ENCODE measurements at places on chromosomes 7 and 10. TPM values are rescaled to one million over a fixed set of nuclear protein-coding genes. Genes with fewer than 3 reads are reported as not detected.

PCDH15 gene
- total RNA-seq, result 0.11 TPM

DNA sequence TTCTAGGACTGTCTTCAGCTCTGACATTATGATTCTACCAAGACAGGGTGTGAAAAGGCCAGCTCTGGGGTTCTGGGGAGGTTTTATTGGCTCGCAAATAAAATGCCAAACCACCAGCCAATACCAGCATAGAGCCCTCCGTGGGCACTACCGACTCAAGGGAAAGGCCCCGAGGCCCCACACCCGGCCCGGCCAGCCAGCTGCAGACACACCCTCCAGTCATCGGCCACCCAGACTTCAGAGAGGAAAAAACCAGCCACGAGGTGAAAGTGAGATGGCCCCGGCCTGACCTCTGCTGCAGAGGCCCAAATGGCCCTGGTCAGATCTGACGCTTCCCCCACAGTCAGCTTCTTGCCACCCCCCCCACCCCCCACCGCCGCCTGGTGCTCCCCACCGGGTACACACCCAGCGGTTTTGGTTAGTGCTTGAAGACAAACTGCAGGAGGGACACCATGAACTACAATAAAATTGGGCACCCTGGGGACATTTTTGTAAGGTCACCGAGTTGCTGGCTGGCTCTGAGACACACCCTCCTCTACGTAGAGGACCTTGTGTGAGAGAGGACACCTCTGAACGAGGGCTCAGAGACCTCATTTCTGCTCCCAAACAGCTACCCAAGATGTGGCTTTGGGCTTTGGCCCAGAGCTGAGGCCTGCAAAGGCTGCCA is 79.9 kb downstream of the PRKAG2 start:
- peak; percentile 61 for DNase-seq

DNA sequence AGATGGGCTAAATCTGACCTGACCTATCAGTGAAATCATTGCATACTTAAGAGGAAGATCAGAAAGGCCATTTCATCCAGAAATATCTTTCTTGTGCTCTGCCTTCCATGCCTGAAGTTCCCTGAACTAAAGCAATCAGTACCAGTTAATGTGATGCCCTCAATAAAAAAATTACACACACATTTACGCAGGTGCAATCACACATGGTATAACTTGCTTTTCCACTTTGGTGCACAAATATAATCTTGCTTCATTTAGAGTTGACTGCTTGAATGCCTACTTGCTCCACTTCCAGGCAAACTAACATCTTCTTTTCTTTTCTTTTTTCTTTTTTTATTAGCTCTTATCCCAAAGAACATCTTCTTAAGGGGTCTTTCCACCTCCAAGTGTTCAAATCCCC is 58.3 kb upstream of the KIF5B start:
- no peak for DNase-seq

DNA sequence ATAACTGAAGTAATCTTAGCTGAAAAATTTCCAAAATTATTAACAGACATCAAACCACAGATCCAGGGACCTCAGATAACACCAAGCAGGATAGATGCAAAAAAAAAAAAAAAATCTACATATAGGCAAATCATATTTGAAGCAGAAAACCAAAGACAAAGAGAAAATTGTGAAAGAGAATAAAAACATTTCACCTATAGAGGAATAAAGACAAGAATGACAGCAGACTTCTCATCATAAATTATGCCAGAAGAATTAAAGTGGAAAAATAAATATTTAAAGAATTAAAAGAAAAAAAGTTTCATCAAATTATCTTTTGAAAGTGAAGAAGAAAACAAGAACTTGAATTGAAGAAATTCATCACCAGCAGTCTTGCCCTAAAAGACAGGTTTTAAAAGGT is 467.5 kb downstream of the GPAM start:
- DNase-seq, result no peak

DNA sequence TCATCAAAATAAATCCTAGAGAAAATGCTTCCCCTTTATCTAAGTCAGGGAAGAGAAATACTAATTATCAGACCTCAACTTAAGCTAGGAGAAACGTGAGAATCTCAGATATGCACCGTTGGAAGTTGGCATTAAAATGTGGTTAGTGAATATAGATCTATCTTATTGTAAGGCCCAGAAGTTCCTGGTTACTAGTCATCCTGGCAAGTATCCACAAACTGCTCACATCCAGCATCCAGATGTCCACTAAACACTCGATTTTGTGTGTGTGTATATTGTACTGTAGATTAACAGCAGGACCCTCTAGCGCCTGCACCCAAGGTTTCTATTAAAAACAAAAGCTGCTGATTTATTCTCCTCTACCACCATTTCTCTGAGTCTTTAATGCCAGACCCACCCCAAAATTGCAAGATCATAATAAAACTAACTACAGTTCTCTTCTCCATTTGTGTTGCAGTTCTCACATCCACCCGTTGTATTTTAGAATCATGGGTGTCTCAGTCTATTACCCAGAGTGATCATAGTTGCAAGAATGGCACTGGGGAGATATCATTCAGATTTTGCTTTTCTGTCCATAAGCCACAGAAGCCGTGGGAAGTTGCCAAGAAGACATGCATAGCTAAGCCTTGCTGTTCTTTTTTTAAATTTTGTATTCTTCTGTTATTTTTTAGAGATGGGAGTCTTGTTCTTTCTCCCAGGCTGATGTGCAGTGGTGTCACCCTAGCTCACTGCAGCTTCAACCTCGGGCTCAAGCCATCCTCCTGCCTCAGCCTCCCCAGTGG is 165.4 kb downstream of the KIAA1217 start:
- no peak for DNase-seq

DNA sequence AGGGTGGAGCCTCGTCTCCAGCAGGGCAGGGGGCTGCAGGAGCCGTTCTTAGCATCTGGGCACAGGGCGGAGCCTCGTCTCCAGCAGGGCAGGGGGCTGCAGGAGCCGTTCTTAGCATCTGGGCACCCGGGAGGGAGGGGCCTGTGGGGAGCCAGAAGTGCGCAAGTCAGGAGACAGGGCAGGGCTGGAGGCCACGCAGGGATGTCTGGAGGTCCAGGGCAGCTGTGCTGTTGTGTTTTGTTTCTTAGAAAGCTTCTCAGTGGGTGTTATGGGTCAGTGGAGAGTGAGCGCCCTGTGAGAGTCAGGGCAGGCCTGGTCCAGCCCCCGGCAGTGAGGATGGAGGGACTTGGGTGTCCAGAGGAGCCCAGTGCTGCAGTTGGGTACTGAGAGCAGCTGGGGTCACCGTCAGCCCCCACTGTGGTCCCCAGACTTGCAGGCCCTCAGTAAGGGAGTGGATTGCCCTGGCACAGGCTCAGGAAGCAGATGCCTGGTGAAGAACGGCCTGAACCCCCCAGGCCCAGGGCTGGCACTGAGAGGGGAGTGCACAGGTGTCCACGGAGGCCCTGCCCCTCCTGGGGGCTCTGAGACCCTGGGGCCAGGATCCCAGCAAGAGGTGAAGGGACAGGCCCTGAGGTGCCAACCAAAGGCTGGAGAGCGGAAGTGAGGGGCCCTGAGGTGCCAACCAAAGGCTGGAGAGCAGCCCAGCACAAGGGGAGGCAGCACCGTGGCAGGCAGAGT is 29.8 kb downstream of the FAM20C start:
- no peak for DNase-seq

DNA sequence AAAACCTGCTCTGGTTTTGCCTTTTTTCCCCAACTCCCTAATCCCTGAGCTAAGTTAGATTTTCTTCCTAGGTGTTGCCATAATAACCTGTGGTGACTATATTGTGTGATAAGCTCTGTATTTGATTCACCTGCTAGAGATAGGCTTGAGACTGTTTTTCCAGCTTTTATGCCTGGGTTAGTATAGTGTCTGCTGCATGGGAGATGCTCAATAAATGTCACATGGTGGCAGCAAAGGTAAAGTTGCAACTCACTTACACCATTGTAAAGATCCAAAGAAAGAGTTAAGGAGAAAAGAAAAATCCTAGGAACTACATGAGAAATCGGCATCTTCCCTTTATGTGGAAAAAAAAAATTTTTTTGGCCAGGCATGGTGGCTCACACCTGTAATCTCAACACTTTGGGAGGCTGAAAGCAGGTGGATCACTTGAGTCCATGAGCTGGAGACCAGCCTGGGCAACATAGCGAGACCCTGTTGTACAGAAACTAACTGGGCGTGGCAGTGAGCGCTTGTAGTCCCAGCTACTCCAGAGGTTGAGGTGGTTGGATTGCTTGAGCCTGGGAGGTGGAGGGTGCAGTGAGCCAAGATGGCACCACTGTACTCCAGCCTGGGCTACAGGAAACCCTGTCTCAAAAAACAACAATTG is 3.7 kb downstream of the CCNJ start:
- DNase-seq, result peak; percentile 7

DNA sequence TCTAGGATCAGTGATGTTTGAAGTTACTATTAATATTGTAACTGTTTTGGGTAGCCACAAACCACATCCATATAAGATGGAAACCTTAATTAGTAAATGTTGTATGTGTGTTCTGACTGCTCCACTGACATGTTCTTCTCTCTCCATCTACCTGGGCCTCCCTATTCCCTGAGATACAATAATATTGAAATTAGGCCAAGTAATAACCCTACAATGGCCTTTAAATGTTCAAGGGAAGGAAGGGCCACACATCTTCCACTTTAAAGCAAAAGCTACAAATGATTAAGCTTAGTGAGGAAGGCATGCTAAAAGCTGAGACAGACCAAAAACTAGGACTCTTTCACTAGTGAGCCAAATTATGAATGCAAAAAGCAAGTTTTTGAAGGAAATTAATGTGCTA is 176.4 kb upstream of the ANK3 start:
- no peak for DNase-seq

PON3 gene
- not detected for total RNA-seq

DNA sequence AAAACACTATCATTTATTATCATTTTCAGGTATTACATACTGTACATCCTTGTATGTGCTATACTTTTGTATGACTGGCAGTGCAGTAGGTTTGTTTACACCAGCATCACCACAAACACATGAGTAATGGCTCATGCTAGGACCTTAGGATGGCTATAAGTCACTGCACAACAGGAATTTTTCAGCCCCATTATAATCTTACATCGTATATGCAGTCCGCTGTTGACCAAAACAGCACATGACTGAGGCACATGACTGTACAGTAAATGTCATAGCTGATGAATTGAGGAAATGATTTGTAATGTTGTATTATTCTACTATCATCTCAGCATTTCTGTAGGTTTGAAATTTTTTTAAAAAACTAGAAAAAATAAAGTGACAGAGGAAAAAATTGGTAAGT is 38.6 kb downstream of the BPGM start:
- no peak for DNase-seq

DNA sequence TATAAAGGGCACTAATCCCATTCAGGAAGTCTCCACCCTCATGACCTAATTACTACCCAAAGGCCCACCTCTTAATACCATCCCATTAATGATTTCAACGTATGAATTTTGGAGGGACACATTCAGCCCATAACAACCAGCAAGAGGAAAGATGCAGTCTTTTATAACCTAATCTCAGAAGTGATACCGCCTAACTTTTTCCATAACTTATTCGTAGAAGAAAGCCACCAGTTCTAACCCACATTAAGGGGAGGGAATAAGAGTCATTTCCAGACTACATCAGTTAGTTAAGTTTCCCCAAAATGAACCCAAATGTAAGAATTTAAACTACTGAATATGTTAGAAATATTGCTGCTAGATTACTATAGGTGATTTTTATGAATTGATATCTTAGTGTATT is 32.1 kb upstream of the LHFPL3 start:
- no peak for DNase-seq

ZNF365 gene
- total RNA-seq, result 6.2 TPM

DNA sequence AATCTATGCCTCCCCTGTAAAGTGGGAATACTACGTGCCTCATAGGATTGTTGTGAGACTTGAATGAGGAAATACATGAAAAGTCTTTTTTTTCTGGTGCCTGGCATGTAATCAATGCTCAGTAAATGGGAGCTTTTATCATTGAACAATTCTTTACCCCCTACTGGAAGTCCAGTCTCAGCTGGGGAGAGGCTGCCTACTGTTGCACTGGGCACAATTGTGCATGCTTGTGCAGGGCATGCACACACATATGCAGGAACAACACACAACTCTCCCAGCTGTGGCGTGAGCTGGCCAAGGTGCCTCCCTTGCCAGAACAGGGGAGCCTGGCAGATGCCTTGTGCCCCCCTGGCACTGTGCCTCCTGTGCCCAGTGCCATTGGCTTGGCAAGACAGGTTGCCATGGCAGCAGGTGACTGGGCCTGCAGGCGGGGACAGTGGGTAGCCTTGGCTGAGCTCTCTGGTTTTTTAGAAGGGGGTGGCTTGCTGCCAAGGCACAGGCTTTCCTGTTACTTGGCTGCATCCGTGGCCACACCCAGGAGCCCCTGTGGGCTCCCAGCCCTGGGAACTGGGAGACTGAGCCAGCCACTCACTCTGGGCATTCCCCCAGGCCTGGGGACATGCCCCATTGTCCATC is 16.1 kb upstream of the PALD1 start:
- peak; percentile 37 for DNase-seq

GRCh38 chr10:119301397-119301796 is 94.0 kb downstream of the GRK5 start:
- DNase-seq, result no peak

KIF11 gene
- total RNA-seq, result 61.3 TPM

- DNase-seq, result no peak
Observed at GRCh38 chr10:97023401-97024167, 162.2 kb downstream of the SLIT1 start.

STRA8 gene
- not detected for total RNA-seq

- DNase-seq, result peak; percentile 73
Observed at GRCh38 chr7:50531401-50531911, 33.7 kb downstream of the DDC start.

- DNase-seq, result peak; percentile 47
Observed at GRCh38 chr10:112985690-112986543, 35.9 kb downstream of the TCF7L2 start.

DNA sequence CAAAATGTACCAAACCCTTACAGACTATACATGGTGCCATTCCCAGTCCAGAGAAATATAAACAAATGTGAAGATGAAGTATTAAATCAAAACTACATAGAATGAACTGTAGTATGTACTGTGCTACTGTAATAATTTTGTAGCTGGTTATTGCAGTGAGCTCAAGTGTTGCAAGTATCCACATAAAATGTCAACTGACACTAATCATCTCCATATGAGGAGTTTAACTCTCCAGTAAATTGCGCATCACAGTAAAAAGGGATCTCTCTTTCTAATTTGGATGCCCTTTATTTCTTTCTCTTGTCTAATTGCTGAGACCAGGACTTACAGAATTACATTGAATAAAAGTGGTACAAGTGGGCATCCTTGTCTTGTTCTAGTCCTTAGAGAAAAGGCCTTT is 165.5 kb downstream of the CPED1 start:
- no peak for DNase-seq
